Large intestine (tissue), 12 donors: ENCODE measurements at places on chromosomes 13 and 19. TPM values are rescaled to one million over a fixed set of nuclear protein-coding genes. Genes with fewer than 3 reads are reported as not detected.
A peak's percentile ranks its signal among the peaks of the same experiment; 100 is the strongest.

GRCh38 chr13:42547612-42548011 is 26.3 kb upstream of the TNFSF11 start:
- DNase-seq = no peak

GRCh38 chr13:78372581-78372980 is 230.8 kb downstream of the POU4F1 start:
- no peak for DNase-seq

The CLEC17A gene
- polyA plus RNA-seq = 0.13 TPM

DNA sequence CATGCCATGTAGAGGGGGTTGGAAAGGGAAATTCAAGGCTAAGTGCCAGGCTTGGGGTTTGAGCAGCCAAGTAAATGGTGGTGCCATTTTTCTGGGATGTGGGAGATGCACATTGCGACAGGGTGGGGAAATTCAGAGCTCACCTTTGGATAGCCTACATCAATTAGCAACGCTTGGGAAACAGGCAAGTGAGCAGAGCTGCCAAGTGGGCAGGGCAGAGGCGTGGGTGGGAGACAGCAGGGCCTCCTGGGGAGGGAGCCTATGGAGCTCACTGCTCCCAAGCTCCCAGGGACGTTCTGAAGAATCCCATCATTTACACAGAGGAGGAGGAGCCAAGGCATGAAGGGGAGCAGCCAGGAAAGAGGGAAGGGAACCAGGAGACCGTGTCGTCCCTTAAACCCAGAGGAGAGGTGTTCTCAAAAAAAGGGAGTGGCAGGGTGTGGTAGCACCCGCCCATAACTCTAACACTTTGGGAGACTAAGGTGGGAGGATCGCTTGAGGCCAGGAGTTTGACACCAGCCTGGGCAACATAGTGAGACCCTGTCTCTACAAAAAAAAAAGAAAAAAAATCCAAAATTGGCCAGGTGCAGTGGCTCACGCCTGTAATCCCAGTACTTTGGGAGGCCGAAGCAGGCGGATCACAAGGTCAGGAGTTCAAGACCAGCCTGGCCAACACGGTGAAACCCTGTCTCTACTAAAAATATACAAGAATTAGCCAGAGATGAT is 11.5 kb upstream of the CCNE1 start:
- DNase-seq = no peak

GRCh38 chr13:46341112-46341711 is 45.8 kb downstream of the RUBCNL start:
- DNase-seq = no peak

DNA sequence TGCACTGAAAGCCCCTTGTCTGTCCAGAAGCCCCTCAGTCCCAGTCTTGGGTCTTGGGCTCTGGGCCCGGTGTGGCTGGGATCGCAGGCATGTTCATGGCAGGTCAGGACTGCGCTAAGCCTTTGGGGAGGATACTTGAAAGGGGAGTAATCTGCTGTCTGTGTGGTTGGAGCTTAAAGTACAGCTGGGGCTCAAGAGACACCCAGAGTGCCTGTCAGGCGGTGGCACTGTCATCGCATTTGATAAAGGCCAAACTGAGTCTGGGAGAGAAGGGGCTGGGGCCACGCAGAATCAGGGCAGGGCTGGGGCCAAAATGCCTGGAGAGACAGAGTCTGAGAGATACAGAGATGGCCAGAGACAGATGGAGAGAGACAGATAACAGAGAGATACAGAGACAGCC is 4.2 kb upstream of the CILP2 start:
- no peak for DNase-seq

DNA sequence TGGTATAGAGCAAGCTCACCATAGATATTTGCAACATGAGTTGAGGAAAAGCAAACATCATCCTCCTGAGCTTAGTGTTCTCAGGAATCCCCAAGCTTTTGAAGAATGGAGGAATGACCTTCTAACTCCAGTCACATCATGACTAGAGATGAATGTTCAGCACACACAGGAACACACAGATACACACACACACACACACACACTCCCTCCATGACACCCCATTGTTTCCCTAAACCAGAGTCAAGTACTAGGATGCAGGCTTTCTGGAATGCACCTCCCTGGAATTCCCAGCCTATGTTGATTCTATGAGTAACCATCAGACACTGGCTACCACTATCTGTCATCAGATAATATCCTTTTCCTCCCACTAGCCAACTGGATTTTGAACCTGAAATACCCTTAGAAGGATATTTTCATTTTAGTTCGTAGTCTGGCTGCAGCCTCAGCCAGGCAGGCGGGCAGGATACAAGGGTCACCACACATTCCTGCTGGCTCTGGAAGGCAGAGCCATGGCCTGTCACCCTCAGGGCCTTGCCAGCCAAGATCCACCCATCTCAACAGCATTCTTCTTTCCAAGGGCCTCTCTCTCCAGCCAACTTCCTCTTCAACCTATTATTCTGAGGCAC is 162.4 kb downstream of the FOXO1 start:
- peak; percentile 87 for DNase-seq

DNA sequence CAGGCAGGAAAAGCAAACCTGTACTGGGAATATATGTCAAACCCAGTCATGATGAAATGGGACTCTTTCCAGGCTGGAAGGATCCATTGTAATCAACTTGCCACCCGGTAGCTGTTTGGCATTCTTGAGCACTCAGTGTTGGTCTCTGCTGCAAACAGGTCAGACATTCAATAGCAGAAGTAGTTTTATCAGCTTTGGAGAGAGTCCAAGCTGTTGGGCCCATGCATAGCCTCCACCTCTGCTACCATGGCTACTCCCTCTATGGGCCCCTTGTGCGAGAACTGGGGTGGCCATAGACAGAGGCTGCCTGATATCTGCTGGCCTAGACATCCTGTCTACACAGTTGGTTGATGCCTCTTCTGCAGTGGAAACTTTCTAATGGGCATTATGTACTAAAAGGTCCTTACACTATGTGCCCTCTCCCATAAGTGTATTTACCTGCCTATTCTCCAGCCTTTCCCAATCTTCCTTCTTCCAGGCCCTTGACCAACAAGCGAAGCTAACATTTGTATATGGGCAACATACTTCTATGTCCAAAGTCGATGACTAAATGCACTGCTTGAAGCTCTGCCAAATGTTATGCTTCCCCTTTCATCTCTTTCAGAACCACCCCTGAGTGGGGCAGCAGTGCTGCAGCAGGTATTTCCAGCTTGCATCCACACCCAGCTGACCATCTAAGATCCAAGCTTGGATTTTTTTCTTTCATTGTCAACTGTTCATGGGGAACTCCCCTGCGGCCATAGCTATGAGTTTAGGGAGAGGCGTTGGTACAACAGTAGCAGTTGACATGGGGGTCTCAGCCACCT is 5.3 kb upstream of the RNF6 start:
- DNase-seq = no peak

The SIN3B gene
- polyA plus RNA-seq = 46.2 TPM

The SSBP4 gene
- 105 TPM for polyA plus RNA-seq

DNA sequence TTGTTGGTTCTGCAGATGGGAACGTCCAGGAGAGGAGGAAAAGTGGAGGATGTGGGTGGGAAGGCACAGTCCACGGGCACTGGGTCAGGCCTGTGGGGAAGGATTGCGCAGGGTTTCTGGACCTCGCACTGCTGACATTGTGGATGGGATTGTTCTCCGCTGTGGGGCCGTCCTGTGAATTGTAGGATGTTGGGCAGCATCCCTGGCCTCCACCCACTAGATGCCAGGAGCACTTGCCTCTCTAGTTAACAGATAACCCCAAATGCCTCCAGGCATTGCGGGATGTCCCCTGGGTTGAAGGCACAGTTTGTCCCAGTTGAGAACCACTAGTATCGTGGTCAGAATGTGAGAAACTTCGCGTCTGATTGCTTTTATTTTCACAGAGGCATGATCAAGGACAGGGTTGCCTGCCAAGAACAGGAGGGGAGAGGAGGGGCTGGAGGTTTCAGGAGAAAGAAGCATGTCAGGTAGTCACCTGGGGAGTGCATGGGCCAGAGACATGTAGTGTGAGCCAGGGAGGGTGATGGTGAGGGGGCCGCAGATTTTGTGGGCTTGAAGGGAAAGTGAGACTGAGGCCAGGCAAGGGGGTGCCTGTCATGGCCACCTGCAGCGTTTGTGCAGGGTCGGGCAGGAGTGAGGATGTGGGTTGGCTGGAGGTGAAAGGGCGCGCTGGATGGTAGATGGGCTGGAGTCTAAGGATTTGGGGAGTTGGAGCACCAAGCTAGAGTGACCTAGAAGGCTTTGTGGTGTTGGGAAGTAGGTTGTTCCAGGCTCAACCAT is 3.2 kb downstream of the ZNF628 start:
- no peak for DNase-seq

The NCAN gene
- 0.39 TPM for polyA plus RNA-seq

The CABP5 gene
- not detected for polyA plus RNA-seq
